Left kidney (tissue), 8 donors: ENCODE measurements at places on chromosomes 5 and 9.

- DNase-seq: no peak
These were observed 20.5 kb downstream of the VLDLR start for GRCh38 chr9:2642068-2642467.

- peak; percentile 37 for DNase-seq
These were observed 527 bp downstream of the MEF2C start for GRCh38 chr5:88882276-88883038.

DNA sequence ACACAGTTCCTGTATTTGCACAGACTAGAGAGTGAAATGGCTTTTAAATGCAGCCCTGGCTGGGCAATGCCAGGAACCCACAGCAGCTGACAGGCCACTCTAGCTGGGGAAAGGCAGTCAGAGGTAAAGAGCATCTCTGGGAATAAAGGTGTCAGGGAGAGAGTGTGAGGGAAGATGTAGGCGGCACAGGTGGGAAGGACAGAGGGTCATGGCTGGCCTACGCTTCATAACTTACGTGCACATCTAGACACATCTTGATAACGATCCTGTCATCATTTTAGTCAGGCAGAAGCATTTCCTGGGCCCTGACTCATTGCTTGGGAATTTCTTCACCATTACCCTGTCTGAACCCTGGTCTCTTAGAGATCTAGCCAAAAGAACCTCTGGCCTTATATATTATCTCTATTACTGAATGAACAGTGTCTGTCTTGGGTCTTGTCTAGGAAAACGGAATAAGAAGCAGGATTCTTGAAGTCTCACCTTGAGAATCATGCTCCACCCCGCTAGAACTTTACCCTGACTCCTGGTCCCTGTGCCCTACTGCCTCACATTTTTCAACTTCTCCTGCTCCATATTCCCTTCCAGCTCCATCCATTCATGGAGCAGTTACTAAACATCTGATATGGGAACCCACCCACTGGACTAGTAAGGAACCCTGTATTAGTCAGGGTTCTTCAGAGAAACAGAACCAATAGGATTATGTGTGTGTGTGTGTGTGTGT lies 106.4 kb upstream of the ELL2 start:
- no peak for DNase-seq

GRCh38 chr5:174759091-174759490 lies 34.7 kb downstream of the MSX2 start:
- DNase-seq: no peak

- no peak for DNase-seq
These were observed 43.4 kb downstream of the PPP1R2B start for GRCh38 chr5:156893517-156893916.

DNA sequence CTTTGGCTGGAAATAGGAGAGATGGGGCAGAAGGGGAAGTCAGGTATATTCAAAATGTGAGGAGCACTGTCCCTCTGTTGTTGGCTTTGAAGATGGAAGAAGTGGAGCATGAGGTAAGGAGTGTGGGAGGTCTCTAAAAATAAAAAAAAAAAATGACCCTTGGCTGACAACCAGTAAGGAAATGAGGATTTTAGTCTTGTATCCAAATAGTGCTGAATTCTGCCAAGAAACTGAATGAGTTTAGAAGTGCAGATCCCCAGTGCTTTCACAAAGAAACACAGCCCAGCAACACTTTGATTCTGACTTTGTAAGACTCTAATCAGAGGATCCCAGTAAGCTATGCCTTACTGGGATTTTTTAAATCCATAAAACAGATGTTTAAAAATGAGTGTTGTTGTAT lies 367.9 kb downstream of the CYLC2 start:
- DNase-seq: no peak

GRCh38 chr9:130110166-130110565 lies 56.5 kb downstream of the GPR107 start:
- no peak for DNase-seq

DNA sequence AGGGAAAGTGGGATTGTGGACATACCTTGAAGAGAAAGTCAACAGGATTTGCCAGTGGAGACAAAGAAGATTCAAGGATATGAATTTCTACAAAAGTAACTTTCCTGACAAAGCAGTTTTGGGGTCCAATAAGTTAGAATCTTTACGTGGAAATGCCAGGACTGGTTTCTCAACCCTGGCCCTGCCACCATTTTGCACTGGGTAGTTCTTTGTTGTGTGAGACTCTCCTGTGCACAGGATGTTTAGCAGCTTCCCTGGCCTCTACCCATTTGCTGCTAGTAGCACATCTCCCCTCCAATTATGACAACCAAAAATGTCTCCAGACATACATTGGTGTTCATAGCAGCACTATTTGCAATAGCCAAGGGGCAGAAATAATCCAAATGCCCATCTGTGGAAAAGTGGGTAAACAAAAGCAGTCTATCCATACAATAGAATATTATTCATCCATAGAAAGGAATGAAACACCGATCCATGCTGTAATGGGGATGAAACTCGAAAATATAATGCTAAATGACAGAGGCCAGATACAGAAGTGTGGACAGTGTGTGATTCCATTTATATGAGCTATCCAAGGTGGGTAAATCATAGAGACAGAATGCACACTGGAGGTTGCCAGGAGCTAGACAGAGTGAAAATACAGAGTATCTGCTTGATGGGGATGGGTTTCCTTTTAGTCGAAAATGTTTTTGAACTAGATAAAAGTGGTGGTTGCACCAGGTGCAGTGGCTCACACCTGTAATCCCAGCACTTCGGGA lies 91.4 kb downstream of the NSUN2 start:
- DNase-seq: no peak
